Right lobe of liver (tissue), 6 donors: ENCODE measurements at places on chromosomes 16 and 17.
A peak's percentile ranks its signal among the peaks of the same experiment; 100 is the strongest.

DNA sequence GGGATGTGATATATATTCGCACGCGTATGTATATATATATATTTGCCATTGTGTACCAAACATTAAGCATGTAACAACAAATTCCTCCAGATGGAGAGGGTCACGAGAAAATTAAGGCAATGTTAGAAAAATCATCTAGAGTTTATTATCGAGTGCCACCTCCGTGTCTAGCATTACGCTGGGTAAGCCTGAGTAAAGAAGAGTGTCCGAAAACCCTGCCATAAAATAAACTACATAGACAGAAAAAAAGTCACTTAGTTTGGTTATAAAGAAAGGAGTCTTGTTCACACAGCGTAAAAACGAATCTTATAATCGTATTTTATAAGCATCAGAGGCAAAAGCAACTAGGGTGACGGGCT lies 644 bp upstream of the RHOT1 start:
- H3K27me3 ChIP-seq: no peaks in the 10 kb centered on the region
- peak overlapping the region; percentile 83 for H3K4me3 ChIP-seq
- no peaks in the 10 kb centered on the region for H3K36me3 ChIP-seq
- peak overlapping the region; percentile 79 for H3K27ac ChIP-seq
- DNase-seq: no peak
- peaks cover 14% of the 10 kb centered on the region for H3K4me1 ChIP-seq

GRCh38 chr17:80706463-80706867 lies 161.8 kb downstream of the RPTOR start:
- H3K36me3 ChIP-seq: peaks cover 5% of the 10 kb centered on the region
- H3K27ac ChIP-seq: no peak overlapping the region
- no peak for DNase-seq
- H3K4me1 ChIP-seq: no peaks in the 10 kb centered on the region
- no peak overlapping the region for H3K4me3 ChIP-seq

DNA sequence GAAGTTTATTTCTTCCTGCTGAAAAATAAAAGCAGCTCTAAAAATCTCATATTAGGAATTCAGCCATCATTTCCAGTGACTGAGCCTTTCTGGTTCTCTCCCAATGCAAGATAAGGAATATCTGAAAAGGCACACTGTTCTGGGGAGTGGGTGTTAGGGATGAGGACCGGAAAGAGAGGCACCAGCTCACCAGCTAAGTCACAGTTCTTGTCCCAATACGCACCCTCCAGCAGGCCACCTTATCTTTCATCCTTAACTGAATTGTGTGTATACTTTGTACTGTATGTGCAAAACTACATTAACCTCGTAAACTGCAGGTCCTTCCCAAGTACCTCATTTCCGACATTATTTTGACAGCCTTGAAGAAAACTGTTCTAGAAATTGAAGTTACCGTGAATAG lies 11.0 kb downstream of the AMFR start:
- H3K27ac ChIP-seq: no peak overlapping the region
- H3K36me3 ChIP-seq: no peaks in the 10 kb centered on the region
- no peaks in the 10 kb centered on the region for H3K27me3 ChIP-seq
- DNase-seq: no peak

- H3K27me3 ChIP-seq: no peaks in the 10 kb centered on the region
- H3K4me1 ChIP-seq: no peaks in the 10 kb centered on the region
- H3K4me3 ChIP-seq: no peak overlapping the region
- peaks cover 49% of the 10 kb centered on the region for H3K36me3 ChIP-seq
- no peak overlapping the region for H3K27ac ChIP-seq
These were observed 33.8 kb downstream of the DEF8 start for GRCh38 chr16:89982318-89982717.

GRCh38 chr17:10059684-10060211 lies 138.7 kb downstream of the GAS7 start:
- H3K4me1 ChIP-seq: no peaks in the 10 kb centered on the region
- no peak overlapping the region for H3K27ac ChIP-seq
- no peaks in the 10 kb centered on the region for H3K27me3 ChIP-seq
- H3K36me3 ChIP-seq: no peaks in the 10 kb centered on the region
- no peak for DNase-seq
- H3K4me3 ChIP-seq: no peak overlapping the region

- H3K27me3 ChIP-seq: no peaks in the 10 kb centered on the region
- peak overlapping the region; percentile 48 for H3K27ac ChIP-seq
- DNase-seq: no peak
- no peaks in the 10 kb centered on the region for H3K36me3 ChIP-seq
These were observed 91.5 kb downstream of the SPAG9 start for GRCh38 chr17:51029142-51029541.

DNA sequence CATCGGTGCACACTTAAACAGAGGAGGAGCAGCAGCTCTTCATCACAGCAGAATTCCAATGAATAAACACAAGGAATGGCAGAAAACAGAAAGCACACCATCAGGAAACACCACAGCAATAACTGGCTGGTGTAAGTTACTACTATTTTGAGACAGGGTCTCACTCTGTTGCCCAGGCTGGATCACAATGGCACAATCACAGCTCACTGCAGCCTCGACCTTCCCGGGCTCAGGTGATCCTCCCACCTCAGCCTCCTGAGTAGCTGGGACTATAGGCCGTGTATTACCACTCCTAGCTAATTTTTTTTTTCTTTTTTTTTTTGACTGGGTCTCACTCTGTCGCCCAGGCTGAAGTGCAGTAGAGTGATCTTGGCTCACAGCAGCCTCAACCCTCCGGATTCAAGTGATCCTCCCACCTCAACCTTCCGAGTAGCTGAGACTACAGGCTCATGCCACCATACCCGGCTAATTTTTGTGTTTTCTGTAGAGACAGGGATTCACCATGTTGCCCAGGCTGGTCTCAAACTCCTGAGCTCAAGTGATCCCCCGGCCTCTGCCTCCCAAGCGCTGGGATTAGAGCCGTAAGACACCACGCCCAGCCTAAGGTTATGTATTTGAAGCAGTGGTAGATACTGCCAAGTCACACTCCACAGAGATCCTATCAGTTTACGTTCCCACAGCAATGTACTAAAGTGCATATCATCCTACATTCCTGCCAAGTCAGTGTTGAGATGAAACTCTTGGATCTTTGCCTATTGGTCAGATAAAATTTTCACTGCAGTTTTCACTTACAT lies 20.7 kb downstream of the TRAP1 start:
- H3K36me3 ChIP-seq: no peaks in the 10 kb centered on the region
- H3K27me3 ChIP-seq: no peaks in the 10 kb centered on the region
- no peak for DNase-seq
- H3K4me1 ChIP-seq: peaks cover 23% of the 10 kb centered on the region

- no peaks in the 10 kb centered on the region for H3K4me1 ChIP-seq
- no peak overlapping the region for H3K4me3 ChIP-seq
- no peaks in the 10 kb centered on the region for H3K27me3 ChIP-seq
- H3K27ac ChIP-seq: no peak overlapping the region
- no peaks in the 10 kb centered on the region for H3K36me3 ChIP-seq
- DNase-seq: peak; percentile 8
These were observed 30.1 kb downstream of the CD300LF start for GRCh38 chr17:74682471-74683190.

DNA sequence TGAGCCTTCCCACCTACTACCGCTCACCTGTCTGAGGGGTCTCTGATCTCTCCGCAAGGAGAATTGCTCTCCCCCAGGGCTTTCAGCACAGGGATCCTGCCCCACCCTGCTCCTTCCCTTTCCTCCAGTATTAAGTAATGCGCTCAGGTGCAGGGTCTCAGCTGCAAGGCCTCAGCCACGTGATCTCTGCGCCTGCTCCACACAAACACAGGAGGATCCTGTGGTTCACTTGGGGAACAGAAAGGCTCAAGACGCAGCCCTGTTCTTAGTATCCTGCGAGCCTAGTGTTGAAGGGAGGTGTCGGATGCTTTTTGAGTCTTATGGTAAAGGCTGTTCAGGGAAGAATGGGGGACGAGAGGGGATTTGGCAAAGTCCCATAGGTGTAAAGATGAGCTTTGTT lies 41.6 kb upstream of the GCSH start:
- H3K4me1 ChIP-seq: no peaks in the 10 kb centered on the region
- H3K4me3 ChIP-seq: no peak overlapping the region
- no peaks in the 10 kb centered on the region for H3K27me3 ChIP-seq
- H3K27ac ChIP-seq: no peak overlapping the region
- DNase-seq: no peak

GRCh38 chr16:47079860-47080259 lies 63.9 kb downstream of the NETO2 start:
- no peaks in the 10 kb centered on the region for H3K27me3 ChIP-seq
- DNase-seq: no peak
- no peak overlapping the region for H3K4me3 ChIP-seq
- no peaks in the 10 kb centered on the region for H3K36me3 ChIP-seq
- H3K27ac ChIP-seq: no peak overlapping the region
- no peaks in the 10 kb centered on the region for H3K4me1 ChIP-seq

DNA sequence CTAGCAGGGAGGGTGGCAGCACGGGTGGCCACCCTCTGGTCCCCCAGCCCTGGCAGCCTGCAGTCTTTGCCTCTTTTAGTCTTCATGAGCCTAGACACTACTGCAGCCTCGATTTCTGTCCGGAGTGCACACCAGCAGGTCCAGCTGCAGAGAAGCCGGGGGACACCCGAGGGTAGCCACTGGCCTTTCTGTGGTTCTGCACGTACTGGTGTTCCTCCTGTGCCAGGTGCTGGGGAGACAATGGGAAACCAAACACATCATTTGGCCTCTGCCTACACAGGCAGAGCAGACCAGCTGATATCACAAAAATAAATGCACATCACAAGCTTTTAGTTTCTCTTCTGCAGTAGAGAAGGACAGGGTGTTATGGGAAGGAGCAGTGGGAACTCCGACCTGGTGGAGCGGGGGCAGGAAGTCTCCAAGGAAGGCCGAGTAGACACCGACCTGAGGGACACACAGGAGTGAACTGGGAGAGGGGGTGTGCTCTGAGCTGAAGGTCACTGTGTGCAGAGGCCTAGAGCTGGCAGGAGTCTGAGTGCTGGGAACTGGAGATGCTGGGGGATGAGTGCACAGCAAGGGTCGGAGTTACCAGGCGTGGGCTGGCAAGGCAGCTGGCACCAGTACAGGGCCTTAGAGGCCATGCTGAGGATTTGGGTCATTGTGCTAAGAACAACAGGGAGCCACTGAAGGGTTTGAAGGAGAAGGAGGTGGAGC lies 23.1 kb downstream of the GPT2 start:
- H3K36me3 ChIP-seq: peaks cover 57% of the 10 kb centered on the region
- H3K4me1 ChIP-seq: no peaks in the 10 kb centered on the region
- no peak overlapping the region for H3K27ac ChIP-seq
- DNase-seq: no peak
- H3K4me3 ChIP-seq: no peak overlapping the region

GRCh38 chr17:30208214-30208613 lies 27.3 kb downstream of the SLC6A4 start:
- DNase-seq: no peak
- H3K4me1 ChIP-seq: no peaks in the 10 kb centered on the region
- H3K27ac ChIP-seq: no peak overlapping the region
- H3K27me3 ChIP-seq: no peaks in the 10 kb centered on the region
- no peaks in the 10 kb centered on the region for H3K36me3 ChIP-seq

DNA sequence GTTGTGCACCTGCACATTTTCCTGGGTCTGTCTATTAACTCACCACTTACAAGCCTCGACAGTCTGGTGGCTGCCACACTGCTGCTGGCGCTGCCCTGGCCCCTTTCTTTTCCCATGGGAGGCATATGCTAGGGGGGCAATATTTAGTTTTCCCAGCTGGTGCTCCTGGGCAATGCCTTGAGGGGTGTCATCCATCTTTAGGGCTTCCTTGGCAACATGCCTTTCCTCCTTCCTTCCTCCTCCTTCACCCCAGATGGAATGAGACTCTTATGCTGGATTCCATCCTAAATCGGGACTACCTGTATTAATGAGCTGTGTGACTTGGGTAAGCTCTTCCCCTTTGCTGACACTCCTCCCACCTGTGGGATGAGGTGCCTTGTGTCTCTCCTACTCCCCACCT lies 64.8 kb upstream of the CDC42EP4 start:
- no peak overlapping the region for H3K27ac ChIP-seq
- no peak for DNase-seq

GRCh38 chr16:278863-279366 lies 1.5 kb upstream of the ARHGDIG start:
- no peak for DNase-seq
- no peak overlapping the region for H3K4me3 ChIP-seq
- peaks cover 22% of the 10 kb centered on the region for H3K27me3 ChIP-seq
- no peaks in the 10 kb centered on the region for H3K36me3 ChIP-seq

- no peaks in the 10 kb centered on the region for H3K4me1 ChIP-seq
- H3K27me3 ChIP-seq: peaks cover 6% of the 10 kb centered on the region
- no peak overlapping the region for H3K27ac ChIP-seq
- no peak for DNase-seq
- no peak overlapping the region for H3K4me3 ChIP-seq
These were observed 3.6 kb upstream of the UTS2R start for GRCh38 chr17:82367724-82368524.

DNA sequence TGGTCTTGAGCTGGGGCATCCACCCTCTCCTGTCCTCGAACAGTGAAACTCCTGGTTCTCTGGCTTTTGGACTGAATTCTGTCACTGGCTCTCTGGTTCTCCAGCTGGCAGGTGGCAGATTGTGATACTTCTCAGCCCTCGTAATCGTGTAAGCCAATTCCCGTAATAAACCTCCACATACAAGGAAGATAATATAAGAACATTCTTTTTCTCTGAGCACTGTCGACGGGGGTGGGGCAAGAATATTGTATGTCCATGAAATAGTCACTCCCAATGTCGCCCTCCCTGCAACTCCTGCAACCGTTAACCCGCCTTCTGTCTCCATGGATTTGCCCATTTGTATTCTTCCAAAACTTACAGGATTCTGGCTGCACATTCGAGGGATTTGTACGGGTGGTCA lies 39.2 kb upstream of the RPH3AL start:
- no peak overlapping the region for H3K27ac ChIP-seq
- H3K27me3 ChIP-seq: no peaks in the 10 kb centered on the region
- DNase-seq: no peak
- H3K4me3 ChIP-seq: no peak overlapping the region
- H3K4me1 ChIP-seq: no peaks in the 10 kb centered on the region

DNA sequence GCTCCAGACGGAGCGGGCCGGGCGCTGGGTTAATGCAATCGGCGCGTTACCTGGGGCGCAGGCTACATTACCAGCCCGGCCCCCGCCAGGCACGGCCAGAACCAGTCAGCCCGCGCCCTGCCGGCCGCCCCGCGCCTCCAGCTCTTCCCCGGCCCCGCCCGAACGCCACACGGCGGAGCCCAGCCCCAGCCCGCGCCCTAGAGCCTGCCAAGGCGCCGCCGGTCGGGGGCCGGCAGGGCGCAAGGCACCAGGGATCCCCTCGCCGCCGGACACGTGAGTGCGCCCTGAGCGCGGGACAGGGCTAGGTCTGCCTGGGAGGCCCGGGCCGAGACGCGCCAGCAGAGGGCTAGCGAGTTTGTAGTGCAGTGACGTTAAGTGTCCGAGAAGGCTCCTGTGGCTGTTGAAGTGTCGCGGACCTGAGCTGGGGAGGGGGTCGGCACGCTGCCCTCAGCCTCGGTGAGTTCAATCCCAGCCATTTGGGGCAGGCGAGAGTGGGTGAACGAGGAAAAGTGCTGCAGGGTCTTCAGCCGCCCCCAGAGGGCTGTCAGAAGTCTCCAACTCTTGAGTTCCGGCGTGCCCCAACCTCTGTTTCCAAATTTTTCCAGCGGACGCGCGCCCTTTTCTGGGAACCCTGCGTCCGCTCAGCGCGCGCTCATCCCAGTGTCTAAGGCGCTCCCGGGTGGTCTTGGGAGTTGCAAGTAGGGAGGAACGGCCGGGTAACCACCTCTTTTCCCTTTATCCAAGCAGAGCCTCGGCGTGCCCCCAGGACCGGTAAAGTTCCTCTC lies at the start of gene SLC6A2:
TSS of gene SLC6A2 (plus strand) at position 92 of the 785 bp plus-strand sequence. CDS start 707 bp downstream, outside the sequence.
- H3K36me3 ChIP-seq: no peaks in the 10 kb centered on the region
- H3K4me3 ChIP-seq: no peak within 1 kb of the TSS
- peaks cover 7% of the 10 kb centered on the region for H3K4me1 ChIP-seq
- peaks cover 6% of the 10 kb centered on the region for H3K27me3 ChIP-seq
- DNase-seq: no peak
- no peak within 1 kb of the TSS for H3K27ac ChIP-seq
